Kidney glomerular epithelial cell (primary cell): ENCODE measurements at places on chromosomes 6 and 20.

DNA sequence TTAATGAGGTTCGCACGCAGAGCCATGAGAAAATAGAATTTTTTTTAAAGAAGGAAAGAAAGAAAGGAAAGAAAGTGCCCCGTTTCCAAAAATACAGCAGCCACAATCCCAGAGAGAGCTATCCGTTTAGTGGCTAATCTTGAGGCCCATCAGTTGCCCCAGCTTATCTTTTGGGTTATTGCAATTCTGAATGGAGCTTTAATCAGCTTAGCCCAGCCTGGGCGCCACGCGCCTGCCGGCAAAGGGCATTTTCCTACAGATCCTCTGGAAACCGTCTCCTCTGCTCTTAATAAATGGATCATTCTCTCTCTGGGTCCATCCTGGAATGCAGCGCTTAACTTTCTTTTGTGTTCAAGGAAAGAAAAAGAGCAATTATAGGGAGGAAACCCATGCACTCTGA, 413.3 kb downstream of the MAFB start:
- no peak for DNase-seq

- no peak for DNase-seq
Observed at GRCh38 chr20:15759594-15759993, 813.7 kb downstream of the KIF16B start.

DNA sequence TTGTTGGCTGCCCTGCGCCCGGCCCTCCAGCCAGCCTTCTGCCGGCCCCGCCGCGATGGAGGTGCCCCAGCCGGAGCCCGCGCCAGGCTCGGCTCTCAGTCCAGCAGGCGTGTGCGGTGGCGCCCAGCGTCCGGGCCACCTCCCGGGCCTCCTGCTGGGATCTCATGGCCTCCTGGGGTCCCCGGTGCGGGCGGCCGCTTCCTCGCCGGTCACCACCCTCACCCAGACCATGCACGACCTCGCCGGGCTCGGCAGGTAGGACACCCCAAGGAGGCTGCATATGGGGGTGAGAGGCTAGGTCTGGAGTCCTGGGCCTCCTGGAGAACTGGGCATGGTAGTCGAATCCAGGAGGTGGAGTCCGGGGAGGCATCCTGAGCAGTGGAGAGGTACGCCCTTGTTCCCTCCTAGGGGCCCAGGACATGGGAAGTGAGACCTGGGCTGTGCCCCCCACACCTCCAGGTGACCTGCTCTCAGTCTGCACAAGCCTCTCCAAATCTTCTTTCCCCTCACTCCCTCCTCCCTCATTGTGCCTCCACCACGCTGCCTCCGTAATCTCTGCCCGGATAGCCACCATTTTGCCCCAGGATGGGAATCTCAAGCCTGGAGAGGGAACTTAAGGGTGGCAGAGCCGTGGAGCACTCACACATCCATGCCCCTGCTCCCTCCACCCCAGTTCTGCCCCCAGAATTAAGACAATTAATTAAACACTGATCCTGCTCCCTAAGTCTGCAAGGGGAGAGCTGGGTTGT, 541 bp downstream of the CDC25B start:
- DNase-seq: no peak

DNA sequence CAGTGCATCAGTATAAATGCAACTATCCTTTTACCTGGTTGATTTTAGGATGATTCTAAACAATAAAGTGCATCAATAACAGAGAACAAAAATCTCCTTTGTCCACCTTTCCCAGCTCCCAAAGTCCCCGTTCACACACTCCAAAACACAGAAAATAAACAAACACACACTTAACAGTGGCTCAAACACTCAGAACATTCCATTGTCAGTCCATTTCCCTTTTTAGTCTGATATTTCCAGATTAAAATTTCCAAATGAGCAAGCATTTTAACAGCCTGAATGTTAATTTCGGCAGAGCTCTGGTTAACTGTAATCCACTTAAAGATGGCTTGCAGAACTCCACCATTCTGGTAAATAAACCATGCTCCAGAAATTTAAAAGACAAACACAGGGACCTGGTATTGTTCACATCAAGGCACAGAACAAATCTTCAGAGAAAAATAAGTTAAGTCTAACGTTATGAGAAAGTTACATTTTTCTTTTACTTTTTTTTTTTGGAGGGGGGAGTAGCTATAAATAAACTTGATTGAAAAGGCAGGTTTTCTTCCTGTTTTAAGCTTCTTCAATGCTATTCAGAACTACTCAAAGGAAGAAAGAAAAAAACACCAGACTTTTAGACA, 100.8 kb downstream of the DST start:
- DNase-seq: no peak

DNA sequence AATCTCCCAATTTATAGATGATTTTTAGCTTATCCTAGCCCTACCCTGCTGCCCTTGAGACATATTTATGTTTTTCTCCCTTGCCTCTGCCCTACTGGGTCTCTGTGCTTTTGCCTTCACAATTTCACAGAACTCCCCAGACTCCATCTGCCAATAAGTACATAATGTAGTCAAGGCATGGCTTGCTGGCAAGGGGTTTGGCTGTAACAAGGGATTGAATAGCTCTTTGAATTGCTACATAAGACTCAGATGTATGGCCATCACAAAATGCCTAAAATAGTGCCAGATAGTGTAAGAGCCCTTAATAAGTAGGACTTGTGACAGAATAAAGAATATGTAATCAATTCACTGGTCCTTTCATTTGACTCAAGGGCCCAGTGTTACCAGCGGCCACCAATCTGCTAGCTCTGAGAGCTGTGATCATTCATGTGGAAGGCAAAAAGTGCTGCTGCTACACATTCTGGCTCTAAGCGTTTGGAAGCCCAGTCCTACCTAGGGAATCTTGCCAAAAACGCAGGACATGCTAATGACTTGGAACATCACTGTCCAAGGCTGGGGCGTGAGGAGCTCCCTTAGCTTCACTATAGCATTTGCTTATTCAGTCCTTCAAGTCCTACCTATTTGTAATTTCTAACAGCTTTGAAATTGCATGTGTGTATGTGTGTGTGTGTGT, 20.5 kb downstream of the CLVS2 start:
- no peak for DNase-seq
